ENCODE measurements at places on chromosomes 12 and 14.

DNA sequence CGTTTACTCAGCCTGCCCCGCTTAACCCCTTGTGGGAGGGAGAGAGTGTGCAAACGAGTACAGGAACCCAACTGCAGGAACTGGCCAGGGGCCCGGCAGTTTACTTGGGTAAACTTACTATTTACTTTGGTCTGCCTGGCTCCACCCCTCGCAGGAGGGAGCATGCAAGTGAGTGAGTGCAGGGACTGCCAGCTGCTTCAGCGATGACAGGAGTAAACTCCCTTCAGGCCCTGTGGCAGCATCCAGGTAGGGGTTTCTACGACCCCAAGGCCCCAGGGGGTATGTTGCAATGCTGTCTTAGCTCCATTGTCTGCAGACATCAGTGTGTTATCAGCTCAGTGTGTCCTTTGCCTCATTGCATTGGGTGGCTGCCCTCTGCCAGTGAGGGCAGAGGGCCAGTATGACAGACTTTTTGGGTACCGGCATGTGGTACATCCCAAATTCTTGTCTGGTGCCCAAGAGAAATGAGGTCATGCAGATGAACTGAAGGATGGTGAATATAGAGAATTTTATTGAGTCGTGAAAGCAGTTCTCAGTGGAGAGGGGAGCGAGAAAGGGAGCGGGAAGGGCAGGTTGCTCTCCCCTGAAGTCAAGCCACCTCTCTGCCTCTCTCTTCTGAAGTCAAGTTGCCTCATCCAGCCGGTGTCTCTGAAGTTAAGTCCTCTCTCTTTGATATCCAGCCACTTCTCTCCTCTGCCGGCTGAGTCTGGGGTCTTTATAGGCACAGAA is 181.8 kb downstream of the FUT8 start:
- DNase-seq, result no peak

DNA sequence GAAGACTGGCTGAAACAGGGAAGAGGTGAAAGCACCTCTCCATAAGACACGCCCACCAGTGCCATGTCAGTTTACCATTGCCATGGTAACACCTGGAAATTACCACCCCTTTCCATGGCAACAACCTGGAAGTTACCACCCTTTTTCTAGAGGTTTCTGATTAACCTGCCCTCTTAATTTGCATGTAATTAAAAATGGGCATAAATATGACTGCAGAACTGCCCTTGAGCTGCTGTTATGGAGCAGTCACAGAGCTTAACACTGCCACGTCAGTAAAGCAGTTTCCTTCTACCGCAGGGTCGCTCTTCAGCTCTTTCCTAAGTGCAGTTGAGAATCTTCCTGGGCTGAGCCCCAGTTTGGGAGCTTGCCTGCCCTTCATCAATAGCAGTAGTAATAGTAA is 55.2 kb downstream of the RASSF3 start:
- DNase-seq, result no peak

GRCh38 chr14:61219256-61219655 is 61.9 kb downstream of the TMEM30B start:
- DNase-seq, result no peak

DNA sequence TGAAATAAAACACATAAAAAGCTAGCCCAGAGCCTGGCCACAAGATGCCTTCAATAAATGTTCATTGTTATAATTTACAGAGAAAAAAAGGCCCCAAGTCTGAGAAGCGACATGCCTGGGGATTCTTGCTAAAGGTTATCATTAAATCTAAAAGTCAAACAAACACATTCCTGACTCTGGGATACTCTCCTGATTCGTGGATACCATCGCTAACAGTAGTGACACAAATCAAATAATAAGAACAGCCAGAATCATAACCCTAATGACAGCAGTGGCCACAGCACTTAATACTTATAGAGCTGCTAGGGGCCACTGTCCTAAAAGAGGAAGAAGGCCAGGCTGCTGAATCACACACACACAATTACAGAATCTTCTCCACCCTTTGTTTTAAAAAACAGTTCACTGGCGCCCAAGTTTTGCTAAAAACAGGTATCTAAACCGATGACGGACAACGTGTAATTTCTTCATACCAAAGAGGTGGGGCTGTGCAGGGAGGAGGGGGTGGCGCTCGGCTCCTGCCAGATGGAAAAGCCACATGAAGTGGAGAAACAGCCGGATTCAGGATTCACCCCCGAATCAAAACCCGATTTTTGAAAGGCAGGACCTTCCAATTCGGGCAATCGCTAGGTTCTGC is 1.2 kb downstream of the CLIP1 start:
- no peak for DNase-seq

Data from fibroblast of the conjunctiva (primary cell).